Activated T-cell treated with anti-CD3 and anti-CD28 coated beads, Interleukin-2, amount 50 U/mL, for 72 hours (primary cell): ENCODE measurements at places on chromosomes 7 and 10. TPM values are rescaled to one million over a fixed set of nuclear protein-coding genes. Genes with fewer than 3 reads are reported as not detected.
A peak's percentile ranks its signal among the peaks of the same experiment; 100 is the strongest.

DNA sequence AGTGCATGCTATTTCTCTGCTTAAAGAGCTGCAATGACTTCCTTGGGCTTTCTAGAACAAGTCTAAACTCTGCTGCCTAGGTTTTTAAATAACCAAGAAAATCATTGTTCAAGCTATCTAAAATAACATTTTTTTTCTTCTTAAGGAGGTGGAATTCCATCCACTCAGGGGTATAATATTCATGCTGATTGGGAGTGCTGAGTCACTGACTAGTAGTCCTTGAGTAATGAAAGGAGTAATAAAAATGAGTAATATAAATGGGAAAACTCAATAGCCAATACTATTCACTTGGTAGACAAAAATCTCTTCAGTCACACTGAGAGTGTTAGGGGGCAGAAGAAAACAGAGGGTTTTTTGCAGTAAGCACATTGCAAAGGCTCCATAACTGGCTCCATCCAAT, 72.0 kb downstream of the GFRA1 start:
- no peak for DNase-seq

The GPR146 gene
- total RNA-seq, result 2.7 TPM

DNA sequence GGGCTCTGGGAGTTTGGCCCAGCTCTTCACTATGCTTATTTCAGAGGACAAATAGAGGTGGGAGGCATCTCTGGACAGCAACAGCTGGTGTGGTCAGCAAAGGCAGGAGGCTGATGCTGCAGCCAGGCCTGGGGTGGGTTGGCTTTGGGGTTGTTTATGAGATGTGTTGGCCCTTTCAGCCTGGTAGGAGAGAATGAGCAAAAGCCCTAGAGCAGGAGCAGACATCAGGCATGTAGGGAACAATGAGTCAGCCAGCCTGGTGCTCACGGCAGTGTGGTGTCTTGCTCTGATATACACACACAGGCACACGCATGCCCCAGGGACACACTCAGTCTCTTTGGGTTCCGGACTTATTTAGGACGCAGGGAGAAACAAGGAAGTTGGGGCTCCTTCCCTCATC, 157.1 kb downstream of the PRKCQ start:
- DNase-seq, result peak; percentile 60

The SEPTIN7 gene
- 199 TPM for total RNA-seq

DNA sequence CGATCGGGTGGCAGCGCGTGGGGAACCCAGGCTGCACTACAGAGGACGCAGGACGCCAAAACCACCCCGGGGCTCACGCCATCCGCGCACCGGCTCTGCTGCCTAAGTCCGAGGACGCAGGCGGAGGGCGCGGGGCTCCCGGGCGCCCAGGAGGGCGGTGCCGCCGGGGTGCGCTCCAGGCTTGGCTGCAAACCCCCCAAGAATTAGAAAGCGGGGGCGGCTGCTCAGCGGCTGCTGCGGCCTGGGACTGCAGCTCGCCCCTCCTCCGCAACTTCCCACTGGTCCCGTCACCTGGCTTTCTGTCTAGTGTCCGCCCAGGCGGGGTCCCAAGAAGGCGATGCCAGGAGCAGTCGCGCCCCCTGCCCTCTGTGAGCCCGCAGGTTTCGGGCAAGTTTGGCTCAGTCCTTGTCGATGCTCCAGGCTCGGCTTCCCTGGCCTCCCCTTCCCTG, 1.7 kb upstream of the POU6F2 start:
- no peak for DNase-seq
